Activated CD4-positive, alpha-beta T cell treated with anti-CD3 and anti-CD28 coated beads, Interleukin-2, amount 10 ng/mL, durations not matched to agents 7 days and 5 days (primary cell): ENCODE measurements at places on chromosomes 5 and 9.

GRCh38 chr5:62083247-62083646 is 222.8 kb upstream of the KIF2A start:
- DNase-seq: no peak

DNA sequence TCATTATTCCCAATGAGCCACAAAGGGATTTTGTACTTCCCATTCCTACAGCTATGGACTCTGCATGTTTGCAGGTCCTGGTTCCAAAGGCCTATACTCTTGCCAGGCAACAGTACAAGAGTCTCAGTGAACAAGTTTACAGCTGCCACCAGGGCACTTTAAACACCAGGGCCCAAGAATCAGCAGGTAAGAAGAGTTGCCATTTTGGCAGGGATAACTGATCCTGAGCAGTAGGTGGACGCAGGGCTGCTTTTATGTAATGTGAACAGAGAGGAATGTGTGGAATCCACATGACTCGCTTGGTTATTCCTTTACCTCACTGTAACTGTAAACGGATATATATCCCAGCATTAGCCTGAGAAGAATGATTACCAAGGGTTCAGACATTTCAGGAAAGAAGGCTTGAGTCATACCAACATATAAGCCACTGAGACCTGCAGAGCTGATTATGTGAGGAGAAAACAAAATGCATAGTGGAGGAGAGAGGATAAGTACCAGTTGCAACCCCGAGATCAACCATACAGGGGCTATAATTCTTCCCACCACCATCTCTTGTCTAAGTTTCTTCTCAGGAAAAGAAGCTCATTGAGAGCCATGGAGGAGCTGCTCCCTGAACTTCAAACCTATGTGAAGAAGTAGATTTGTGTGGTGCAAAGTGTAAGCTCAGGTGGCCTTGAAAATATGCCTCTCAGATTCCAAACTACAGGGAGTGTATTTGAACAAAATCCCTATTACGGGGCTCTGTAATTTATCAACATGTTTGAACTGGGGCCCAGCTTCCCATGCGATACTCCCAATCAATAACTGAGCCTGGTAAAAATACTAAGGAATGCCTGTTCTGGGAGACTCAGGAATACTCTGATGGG is 24.6 kb downstream of the RAPGEF6 start:
- DNase-seq: no peak

GRCh38 chr5:154479160-154479943 is 1.3 kb upstream of the HAND1 start:
- no peak for DNase-seq

DNA sequence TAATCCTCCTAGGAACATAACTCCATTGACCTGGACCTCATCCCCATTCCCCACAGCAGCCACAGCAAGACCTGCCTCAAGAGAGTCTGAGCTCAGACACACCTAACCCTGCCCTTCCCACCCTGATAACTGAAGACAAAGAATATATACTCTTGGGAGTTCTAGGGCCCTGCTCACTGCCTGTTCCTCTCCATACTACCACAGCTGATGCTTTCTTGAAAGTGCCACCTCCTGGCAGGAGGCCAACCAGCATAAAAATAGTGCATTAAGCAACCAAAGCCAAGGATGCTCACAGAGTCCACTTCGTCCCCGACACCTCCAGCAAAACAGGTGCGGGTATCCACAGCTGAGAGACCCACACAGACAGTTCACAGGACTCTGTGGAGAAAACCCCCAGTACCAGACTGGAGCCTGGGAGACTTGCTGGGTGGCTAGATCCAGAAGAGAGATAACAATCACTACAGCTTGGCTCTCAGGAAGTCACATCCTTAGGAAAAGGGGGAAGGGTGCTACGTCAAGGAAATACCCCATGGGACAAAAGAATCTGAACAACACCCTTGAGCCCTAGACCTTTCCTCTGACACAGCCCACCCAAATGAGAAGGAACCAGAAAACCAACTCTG is 23.5 kb downstream of the FAM114A2 start:
- DNase-seq: no peak

DNA sequence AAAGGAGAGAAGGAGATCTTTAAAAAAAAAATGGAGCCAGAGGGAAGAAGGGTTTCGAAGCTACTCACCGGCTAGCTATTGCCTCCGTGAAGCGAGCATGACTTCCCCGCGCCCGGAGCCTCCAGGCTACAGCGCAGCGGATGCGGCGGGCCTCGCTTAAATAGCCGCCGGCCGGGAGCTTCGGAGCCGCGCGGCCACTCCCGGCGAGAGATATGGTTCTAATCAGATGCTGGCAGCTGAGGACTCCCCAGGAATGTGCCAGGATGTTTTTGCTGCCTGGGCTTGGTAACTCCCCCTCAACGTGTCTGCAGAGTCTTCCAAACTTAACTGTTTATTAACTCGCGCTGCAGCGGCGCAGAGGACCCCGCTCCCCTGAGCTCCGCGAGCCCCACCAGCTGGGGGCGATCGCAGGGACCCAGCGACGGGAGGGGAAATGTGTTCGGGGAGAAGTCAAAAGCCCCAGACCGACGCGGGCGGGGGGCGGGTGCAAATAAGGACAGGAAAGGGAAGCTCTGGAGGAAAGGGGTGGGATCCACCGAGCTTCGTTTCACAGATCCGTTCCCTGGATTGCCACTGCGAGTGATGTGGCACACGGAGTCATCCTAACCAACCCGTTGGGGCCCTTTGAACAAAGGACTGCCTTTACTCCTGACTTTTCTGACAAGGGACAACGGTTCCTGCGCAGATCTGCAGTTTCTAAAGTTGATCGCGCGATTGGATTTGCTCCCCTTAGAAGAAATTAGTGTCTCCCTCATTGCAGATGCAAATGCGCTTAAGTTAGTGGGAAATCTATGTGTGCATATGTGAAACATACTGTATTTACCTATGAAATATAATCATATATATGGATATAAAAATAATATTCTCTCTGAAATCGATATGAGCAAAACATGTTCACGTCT is at the start of gene DAB2:
TSS of gene DAB2 (minus strand) at position 245 of the 902 bp plus-strand sequence. CDS start 30,660 bp downstream, outside the sequence.
- DNase-seq: peak; percentile 41

DNA sequence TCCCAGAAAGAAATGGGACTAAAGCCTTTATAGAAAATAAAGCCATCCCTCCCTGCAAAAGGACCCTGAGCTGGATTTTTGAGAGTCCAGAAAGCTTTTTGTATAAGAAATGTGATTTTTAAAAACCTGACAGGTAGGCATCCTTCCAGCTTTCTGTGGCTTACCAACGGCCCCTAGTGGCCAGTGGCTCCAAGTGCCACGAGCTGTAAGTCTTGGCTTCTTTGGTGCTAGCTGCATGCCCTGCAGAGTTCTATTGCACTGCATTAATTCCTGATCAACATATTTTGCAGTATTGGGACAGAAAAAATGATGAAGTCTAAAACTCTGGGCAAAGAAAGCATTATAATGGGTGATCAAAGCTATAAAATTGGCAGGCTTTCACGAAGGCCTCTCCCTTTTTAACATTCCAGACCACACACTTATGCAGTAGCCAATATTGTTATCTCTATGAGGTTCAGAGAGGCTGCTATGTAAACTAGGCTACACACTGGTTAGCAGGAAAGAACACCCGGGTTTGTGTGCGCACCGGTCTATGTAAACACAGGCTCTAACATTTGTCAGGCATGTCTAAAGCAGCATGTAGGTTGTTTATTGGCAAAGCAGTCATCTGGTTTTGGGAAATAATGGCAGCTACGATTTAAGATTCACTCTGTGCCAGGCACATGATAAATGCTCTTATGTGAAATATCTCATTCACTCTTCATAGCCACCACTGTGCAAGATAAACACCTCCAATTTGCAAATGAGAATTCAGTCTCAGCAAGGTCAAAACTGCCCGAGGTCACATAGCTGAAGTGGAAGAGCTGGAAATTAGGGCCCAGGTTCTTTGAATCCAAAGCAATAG is 55.2 kb downstream of the NMUR2 start:
- peak; percentile 40 for DNase-seq

- no peak for DNase-seq
Measured at GRCh38 chr5:75523275-75523674, 11.6 kb downstream of the POLK start.

DNA sequence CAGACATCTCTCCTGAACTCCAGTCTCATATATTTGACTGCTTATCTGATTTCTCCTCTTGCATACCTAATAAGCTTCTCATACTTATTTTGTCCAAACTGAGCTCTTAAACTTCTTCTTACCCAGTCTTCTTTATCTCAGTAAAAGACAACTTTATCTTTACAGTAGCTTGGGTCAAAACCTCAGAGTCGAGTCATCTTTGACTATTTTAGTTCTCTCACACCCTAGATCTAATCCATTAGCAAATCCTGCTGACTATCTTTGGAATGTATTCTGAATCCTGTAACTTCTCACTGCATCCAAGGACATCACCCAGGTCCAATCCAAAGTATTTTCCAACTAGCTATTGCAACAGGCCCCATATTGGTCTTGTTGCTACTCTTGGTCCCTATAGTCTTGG is 11.8 kb upstream of the JAK2 start:
- no peak for DNase-seq

GRCh38 chr5:173858670-173859407 is 29.3 kb upstream of the CPEB4 start:
- DNase-seq: no peak

GRCh38 chr5:101728933-101729332 is 567.2 kb downstream of the SLCO4C1 start:
- DNase-seq: no peak

DNA sequence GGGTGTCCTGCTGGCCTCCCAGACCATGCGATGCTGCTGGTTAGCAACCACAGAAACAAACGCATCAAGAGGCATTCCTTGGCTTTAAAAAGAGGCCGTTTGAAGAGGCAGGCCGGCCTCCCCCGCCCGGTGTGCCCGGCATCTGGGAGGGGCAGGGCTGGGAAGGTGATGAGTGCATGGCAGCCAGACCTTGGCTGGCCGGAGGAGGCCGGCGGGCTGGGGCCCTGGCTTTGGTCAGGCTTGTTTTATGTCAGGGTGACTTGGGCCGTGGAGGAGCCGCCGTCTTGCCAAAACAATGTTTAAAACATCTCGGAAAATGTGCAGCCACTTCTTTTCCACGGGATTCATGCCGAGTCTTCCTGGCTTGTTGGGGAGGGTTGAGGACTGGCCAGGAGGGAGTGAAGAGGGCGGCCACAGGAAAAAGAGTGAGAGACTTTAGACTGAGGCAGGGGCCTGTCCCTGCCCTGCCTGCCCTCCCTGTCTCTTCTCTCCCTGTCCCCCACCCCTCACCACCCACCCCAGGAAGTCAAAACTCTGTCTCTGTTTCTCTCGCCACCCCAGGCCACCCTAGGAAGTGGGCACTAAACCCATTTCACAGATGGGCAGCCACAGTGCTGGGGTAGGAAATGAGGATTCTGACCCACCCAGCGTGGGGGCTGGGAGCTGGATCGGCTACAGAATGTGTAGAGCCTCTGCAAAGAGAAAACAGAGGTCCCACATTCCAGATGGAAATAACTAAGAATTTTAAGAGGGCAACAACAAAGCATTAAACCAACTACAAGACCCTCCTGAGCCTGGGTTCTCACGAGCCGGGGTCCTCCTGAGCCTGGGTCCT is 143.0 kb downstream of the RXRA start:
- no peak for DNase-seq

DNA sequence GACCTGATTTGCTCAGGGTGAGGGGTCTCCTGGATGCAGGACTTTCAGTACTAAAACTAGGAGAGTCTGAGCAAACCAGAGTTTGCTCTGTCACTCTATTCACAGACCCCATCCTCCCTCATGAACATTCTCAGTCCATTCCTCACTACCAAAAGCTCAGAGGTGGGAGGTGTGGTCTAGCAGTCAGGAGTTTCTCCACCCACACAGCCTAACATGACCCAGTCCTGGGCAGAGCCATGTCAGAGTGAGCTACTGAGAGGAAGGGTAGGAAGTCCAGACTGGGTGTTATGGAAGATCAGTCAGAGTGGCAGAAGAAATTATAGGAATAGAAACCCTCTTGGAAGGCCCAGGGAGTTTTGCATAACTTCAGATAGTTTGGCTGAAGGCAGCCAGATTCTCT is 113.3 kb upstream of the GRAMD2B start:
- no peak for DNase-seq

- peak; percentile 85 for DNase-seq
Measured at GRCh38 chr9:131178382-131178781, 53.0 kb downstream of the NUP214 start.

- no peak for DNase-seq
Measured at GRCh38 chr9:32434892-32435291, 50.4 kb downstream of the ACO1 start.

DNA sequence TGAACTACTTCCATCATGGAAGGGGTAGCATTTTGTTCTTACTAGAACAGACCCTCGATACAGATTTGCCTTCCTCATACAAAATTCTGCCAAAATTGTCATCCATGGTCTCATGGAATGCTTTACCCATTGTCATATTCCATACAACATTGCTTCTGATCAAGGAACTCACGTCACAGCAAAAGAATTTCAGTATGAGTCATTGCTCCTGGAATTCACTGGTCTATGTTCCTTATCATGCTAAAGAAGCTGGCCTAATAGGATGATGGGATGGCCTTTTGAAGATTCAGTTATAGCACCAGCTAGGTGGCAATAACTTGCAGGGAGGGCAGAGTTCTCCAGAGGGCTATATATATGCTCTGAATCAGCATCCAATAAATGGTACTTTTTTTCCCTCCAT is 18.2 kb upstream of the FNIP1 start:
- DNase-seq: no peak

GRCh38 chr9:7195526-7195925 is 437.8 kb downstream of the KDM4C start:
- DNase-seq: no peak

DNA sequence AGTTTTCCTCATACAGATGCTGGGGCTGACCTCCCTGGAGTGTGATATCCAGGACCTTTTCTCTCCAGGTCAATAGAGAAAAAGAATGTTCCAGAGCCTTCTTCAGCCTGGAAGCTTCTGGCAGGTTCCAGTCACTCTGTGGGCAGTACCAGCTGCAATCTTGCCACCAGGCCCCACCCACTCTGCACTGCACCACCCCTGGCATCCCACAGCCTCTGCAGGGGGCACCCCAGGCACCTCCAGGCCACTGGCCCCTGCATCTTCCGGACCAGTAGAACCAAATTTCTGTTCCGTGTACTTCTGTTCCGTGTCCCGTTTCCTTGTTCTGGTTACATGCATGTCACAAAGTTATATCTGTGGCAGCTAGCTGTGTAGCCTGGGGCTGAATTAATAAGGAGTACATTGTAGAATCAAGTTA is 83.3 kb upstream of the ZBTB43 start:
- DNase-seq: no peak
